ENCODE measurements at places on chromosomes 7 and 10. TPM values are rescaled to one million over a fixed set of nuclear protein-coding genes. Genes with fewer than 3 reads are reported as not detected.
A peak's percentile ranks its signal among the peaks of the same experiment; 100 is the strongest.

DNA sequence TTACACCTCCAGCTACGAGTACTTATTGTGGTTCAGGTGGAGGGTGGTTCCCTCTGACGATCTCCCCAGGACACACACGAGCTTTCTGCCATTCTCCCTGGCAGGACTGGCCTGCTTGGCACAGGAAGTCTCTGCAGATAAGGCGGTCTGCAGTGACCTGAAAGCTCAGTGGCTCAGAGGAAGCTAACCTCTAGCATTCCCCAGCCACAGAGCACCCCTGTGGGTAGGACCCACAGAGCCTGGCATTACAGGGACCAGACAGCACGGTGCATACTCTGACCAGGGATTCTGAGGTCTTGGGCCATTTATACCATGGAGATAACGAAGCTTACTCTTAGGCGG lies 1.9 kb upstream of the GPR146 start:
- no peak overlapping the region for H3K27ac ChIP-seq
- H3K4me3 ChIP-seq, result no peak overlapping the region
- ATAC-seq, result no peak

DNA sequence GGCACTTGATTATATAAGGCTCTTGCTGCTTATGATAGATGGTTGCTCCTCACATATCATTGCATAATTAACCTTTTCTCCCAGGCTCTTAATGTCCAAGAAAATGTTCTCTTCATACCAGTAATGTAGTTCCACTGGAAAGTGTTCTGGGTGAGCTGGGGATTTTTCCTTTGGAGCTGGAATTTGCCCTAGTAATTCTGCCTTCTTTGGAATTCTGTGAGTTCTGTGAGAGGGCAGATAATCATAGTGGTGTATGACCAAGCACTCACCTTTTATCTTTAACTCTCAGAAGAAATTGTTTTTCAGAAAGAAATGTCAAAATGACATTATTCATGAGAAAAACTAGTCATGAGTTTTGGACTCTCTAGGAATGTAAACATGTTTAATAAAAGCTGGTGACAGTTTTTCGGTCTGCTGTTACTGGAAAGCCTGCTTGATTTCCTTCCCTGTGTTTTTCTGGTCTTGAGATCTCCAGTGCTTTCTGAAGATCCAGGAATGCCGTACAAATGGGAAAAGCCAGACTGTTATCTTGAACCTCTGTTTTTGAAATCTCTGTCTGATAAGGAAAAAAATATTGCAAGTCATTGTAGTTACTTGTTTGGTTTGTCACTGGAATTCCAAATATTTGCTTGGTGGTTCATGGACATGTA lies 148.3 kb upstream of the PRPS1L1 start:
- no peak for ATAC-seq
- no peaks in the 10 kb centered on the region for H3K27me3 ChIP-seq
- no peaks in the 10 kb centered on the region for H3K36me3 ChIP-seq
- H3K27ac ChIP-seq, result peak overlapping the region; percentile 37
- H3K4me3 ChIP-seq, result no peak overlapping the region
- H3K4me1 ChIP-seq, result peaks cover 8% of the 10 kb centered on the region

- H3K4me3 ChIP-seq, result no peak overlapping the region
- peak overlapping the region; percentile 0 for H3K27ac ChIP-seq
- no peaks in the 10 kb centered on the region for H3K36me3 ChIP-seq
Measured at GRCh38 chr10:103125323-103126267, 67.5 kb downstream of the NT5C2 start.

DNA sequence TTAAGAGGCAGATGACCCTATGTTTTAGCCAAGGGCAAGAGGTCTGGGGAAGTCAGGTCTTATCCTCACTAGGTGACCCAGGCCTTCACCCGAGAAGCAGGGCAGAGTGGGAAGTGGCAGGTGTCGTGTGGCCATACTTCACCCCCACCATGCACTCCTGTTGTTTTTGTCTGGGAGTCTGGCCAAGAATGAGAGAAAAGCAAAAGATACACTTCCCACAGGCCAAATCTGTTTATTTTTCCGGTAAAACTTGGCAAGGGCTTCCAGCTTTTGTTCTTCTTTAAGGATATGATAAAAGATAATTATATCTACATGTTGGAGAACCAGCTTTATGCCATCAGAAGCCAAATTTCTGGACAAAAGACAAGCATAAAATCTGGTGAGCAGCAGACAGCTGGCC lies 137.4 kb upstream of the CDC14C start:
- no peak for ATAC-seq
- no peaks in the 10 kb centered on the region for H3K36me3 ChIP-seq
- no peaks in the 10 kb centered on the region for H3K4me1 ChIP-seq
- no peaks in the 10 kb centered on the region for H3K27me3 ChIP-seq

DNA sequence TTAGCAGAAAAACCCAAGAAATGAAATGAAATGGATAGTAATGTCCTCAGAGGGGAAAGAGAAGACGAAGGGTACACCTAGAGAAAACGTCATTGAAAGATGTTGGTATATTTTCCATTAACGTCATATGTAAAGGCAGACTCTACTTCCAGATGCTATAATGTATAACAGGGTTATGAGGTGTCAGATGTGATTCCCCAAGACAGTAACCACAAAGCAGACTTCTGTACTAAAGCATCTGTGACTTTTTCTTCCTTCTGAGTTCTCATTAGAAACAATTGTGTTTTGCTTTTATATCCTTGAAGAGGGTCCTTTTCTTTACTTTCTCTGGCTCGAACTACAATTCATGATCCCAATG lies 37.4 kb downstream of the LRRC72 start:
- ATAC-seq, result no peak
- H3K27ac ChIP-seq, result no peak overlapping the region
- H3K4me1 ChIP-seq, result no peaks in the 10 kb centered on the region
- no peaks in the 10 kb centered on the region for H3K36me3 ChIP-seq
- H3K4me3 ChIP-seq, result no peak overlapping the region

DNA sequence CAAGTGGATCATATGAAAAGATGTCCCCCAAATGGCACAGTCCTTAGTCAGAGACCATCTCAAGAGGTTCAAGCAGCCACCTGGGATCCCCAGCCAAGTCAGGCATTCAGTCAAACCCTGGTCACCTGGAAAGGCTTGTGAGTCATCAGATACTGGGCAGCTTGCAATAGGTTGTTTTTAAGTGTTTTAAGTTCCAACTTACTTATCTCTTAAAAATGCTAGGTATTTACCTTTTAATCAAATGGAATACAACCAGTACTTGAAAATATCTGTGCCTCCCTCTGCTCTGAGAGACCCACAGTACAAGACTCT lies 262.2 kb downstream of the WDR11 start:
- no peaks in the 10 kb centered on the region for H3K4me1 ChIP-seq
- H3K36me3 ChIP-seq, result no peaks in the 10 kb centered on the region
- H3K4me3 ChIP-seq, result no peak overlapping the region
- no peak overlapping the region for H3K27ac ChIP-seq

DNA sequence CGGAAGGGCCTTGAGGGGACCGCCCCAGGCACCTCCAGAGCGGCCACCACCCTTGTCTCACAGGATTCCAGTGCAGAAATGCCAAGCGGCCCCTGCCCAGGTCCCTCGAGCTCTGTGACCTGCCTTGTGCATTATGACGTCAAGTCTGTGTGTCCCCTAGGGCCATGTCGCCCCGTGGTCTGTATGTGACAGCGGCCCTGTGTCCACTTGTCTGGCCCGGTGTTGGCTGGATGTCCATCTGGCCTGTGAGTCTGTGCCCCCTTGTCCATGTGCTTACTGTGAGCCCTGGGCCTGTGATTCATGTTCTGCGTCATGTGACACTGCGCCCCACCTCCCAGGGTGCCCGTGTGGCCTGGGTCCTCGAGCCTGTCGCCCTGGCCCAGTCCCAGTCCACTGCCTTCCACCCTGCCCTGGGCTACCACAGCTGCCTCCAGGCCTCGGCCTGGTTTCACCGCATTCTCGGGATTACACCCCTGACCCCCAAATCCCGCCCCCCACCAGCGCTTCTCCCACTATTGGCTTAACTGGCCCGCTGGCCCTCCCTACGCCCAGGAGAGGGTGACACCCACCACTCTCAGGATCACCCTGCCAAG lies 66.6 kb upstream of the ZNF722 start:
- no peaks in the 10 kb centered on the region for H3K4me1 ChIP-seq
- peaks cover 30% of the 10 kb centered on the region for H3K27me3 ChIP-seq
- ATAC-seq, result no peak
- H3K27ac ChIP-seq, result no peak overlapping the region
- H3K36me3 ChIP-seq, result no peaks in the 10 kb centered on the region

- no peaks in the 10 kb centered on the region for H3K4me1 ChIP-seq
- no peak overlapping the region for H3K4me3 ChIP-seq
- no peak for ATAC-seq
- H3K36me3 ChIP-seq, result peaks cover 72% of the 10 kb centered on the region
- H3K27ac ChIP-seq, result no peak overlapping the region
- H3K27me3 ChIP-seq, result no peaks in the 10 kb centered on the region
Measured at GRCh38 chr7:55494951-55495350, 77.4 kb downstream of the VOPP1 start.

DNA sequence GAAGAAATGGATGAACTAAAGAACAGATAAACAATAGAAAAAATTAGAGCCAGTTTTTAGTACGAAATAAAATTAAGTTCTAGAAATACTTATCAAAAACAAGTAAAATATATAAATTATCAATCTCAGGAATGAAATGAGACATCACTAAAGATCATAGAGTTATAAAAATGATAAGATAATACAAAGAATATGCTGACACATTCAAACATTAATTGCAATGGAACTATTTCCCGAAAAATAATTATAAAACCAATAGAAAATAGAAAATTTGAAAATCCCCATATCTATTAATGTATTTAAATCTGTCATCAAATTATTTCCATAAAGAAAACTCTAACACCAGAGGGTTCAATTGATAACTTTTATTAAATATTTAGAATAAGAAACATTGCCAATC lies 458.1 kb upstream of the MBL2 start:
- H3K4me3 ChIP-seq, result no peak overlapping the region
- no peak for ATAC-seq
- no peaks in the 10 kb centered on the region for H3K36me3 ChIP-seq
- H3K27ac ChIP-seq, result no peak overlapping the region
- no peaks in the 10 kb centered on the region for H3K4me1 ChIP-seq

GRCh38 chr7:111301891-111302290 lies 211.0 kb downstream of the LRRN3 start:
- ATAC-seq, result no peak
- no peaks in the 10 kb centered on the region for H3K36me3 ChIP-seq
- H3K4me1 ChIP-seq, result no peaks in the 10 kb centered on the region
- H3K4me3 ChIP-seq, result no peak overlapping the region
- no peak overlapping the region for H3K27ac ChIP-seq

GRCh38 chr7:16098058-16098457 lies 323.3 kb downstream of the CRPPA start:
- no peaks in the 10 kb centered on the region for H3K36me3 ChIP-seq
- no peak for ATAC-seq
- H3K4me1 ChIP-seq, result no peaks in the 10 kb centered on the region
- H3K27ac ChIP-seq, result no peak overlapping the region
- H3K27me3 ChIP-seq, result no peaks in the 10 kb centered on the region

The JCAD gene
- 37.3 TPM for total RNA-seq

The SLC26A3 gene
- 10.3 TPM for total RNA-seq

The DPYSL4 gene
- total RNA-seq, result 2.0 TPM

The TMEM120A gene
- 29.4 TPM for total RNA-seq

The CUZD1 gene
- total RNA-seq, result 0.31 TPM
